AG08395 (cell line): ENCODE measurements at places on chromosomes 7 and 10.
A peak's percentile ranks its signal among the peaks of the same experiment; 100 is the strongest.

DNA sequence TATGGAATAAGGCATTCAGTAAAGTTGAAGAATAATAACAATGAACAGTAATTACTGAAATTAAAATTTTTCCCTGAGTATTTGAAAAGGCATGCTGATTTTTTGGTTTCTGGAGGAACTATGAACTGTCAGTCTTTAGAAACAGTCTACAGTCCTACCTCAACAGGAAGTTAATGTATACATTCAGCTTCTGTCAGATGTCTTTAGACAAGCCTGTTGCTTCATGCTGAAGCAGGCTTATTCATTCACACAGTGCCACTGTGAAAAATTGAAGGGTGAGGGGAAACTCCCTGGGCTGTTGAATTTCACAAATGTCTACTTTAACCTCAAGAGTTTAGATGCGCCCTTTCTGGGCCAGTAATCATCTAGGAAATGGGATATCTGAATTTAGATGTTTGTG, 3.5 kb downstream of the NRF1 start:
- DNase-seq: no peak

- DNase-seq: no peak
Observed at GRCh38 chr7:48458701-48459524, 287.7 kb downstream of the ABCA13 start.

GRCh38 chr7:137146012-137146455, 197.5 kb downstream of the PTN start:
- DNase-seq: peak; percentile 71

DNA sequence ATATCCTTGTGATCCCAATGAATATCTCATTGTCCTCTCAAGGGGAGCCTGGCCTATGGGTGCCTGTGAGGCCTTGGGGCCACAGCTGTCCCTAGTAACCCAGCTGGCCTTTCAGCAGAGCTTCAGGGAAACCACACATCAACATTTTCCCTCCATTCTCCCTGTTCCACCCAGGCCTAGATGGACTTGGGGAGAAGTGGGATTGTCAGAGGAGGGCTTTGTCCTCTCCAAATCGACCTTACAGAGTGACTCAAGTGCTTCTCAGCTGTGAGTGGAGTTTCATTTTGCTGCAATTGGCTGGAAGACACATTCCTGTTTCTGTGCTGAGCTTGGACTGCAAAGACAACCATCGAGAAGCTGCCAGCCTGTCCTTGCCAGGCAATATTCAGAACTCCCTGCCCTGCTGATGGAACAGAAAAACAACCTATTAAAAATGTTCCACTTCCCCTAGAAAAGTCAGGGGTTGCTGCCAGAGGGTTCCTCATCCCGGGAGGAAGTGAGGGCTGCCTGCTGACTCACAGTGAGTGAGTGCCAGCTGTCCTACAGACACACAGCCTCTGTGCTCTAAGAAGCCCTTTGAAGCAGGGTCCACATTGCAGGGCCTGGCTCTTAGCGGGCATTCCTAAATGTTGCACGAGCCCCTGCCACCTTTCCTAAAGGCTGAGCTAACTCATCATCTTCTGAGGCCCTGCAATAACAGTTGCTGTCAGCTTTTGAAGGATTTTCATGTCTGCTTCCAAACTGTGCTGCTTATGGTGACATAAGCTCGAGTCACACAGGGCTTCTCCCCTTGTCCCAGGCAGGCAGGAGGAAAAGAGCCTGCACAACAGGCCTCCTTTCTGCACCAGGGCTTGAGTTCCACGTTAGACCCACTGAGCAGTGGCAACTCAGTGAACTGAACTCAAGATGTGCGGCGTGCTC, 20.5 kb downstream of the STRA8 start:
- peak; percentile 88 for DNase-seq

GRCh38 chr7:28054531-28055160, 125.9 kb downstream of the JAZF1 start:
- no peak for DNase-seq

GRCh38 chr7:132500727-132501440, 75.4 kb downstream of the PLXNA4 start:
- peak; percentile 86 for DNase-seq

DNA sequence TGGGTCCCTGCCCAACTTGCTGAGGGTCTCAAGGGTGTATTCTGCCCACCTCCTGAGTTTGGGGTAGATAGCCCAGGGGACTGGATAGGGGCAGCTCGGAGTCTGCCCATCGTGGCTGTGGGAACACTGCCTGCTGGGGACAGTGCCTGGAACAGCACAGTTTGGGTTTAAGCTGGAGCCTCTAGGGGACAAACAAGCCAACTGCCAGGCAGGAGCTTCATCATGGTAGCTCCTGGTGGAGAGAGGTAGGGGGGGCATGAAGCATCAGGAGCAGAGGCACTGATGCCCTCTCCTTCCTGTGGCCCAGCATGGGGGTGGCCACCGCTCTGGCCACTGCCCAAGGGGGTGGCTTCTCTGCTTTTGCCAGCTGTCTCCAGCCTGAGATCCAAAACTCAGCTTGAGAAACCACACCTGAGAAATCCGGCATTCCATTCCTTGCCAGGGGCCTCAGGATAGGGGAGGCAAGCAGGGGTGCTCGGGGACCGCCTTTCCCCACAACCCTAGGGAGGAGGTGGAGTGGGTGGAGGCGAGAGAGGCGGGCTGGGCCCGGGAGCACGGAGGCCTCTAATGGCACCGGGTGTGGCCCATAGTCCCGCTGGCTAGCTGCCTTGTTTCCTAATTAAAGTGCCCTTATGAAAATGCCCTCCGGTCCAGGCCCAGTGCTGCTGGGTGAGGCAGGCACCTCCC, 47.6 kb downstream of the UNC5B start:
- no peak for DNase-seq

GRCh38 chr7:144027974-144028373, 20.8 kb upstream of the OR2A5 start:
- no peak for DNase-seq

DNA sequence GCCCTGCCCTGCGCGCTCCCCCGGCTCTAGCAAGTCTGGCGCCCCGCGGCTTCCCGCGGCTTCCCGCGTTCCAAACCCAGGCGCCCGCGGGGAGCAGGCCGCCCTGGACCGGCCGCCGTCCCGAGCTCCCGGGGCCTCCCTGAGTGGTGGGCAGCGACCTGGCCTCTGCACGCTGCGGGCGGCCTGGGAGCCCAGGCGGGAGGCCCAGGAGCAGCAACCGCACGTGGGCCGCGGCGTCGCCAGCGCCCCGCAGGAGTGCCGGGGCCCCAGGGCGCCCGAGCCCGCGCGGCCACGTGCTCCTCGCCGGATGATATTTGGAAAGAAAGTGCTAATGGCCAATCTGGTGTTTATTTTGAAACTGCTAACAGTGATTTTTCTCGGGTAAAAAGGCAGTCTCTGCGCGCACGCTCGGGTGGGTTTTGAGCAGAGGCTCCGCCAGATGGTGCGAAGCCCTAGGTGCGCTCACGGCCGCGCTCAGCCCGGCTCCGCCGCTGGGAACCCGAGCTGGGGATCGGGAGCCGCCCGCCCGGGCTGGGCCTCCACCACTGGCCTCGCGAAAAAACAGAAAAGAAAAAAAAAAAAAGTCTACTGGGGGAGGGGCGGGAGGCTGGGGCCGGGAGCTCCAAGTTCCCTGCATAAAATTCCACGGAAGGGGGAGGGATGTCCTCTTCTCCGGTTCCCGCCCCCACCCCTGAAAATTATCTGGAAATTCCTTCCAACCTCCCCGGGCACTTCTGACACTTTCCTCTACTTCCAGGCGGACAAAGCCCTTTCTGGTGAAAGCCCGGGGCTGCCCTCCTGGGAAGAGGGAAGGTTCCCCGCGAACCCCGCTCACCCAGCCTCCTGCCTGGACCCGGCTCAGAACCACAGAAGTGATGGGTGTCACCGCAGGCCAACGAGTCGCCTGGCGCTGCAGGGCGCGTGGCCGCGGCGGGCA, 4.3 kb downstream of the EBF3 start:
- no peak for DNase-seq

DNA sequence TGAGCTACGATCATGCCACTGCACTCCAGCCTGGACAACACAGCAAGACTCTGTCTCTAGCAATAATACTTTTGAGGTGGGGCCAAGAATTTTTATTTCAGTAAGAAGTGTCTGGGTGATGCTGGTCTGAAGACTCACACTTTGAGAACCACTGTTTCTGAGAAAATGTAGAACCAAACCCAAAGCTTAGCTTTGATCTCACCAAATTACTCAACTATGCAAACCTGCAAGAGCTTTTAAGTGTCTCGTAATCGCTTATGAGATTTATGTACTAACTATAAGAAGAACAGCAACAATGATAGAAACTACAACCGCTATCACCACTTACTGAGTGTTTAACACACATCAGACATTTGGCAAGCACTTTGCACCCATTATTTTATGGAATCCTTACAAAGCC, 29.5 kb downstream of the APBB1IP start:
- DNase-seq: no peak

DNA sequence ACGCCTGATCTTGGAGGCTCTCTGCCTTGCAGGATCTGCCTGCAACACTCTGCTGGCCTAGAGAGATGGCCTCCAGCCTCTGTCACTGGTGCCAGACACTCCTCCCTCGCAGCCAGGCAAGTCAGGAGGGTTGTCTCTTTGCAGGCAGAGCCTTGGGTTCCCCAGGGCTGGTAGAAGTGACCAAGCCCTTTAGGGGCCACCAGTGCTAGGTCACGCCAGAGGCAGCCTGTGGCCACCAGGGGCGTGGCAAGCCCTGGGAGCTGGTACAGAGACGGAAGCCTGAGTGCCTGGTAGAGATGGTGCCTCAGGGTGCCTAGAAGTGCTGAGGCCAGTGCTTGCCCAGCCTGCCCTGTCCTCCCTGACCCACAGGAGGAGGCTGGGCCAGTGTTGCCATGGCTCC, 9.1 kb downstream of the ADCYAP1R1 start:
- DNase-seq: no peak

GRCh38 chr10:44402465-44403195, 17.7 kb upstream of the CXCL12 start:
- DNase-seq: no peak

- no peak for DNase-seq
Observed at GRCh38 chr7:83072576-83073517, 89.8 kb downstream of the PCLO start.

DNA sequence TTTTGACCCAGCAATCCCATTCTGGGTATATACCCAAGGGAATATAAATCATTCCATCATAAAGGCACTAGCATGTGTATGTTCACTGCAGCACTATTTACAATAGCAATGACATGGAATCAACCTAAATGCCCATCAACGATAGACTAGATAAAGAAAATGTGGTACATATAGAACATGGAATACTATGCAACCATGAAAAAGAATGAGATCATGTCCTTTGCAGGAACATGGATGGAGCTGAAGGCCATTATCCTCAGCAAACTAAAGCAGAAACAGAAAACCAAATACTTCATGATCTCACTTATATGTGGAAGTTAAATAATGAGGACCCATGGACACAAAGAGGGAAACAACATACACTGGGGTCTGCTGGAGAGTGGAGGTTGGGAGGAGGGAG, 58.0 kb upstream of the STARD3NL start:
- no peak for DNase-seq

DNA sequence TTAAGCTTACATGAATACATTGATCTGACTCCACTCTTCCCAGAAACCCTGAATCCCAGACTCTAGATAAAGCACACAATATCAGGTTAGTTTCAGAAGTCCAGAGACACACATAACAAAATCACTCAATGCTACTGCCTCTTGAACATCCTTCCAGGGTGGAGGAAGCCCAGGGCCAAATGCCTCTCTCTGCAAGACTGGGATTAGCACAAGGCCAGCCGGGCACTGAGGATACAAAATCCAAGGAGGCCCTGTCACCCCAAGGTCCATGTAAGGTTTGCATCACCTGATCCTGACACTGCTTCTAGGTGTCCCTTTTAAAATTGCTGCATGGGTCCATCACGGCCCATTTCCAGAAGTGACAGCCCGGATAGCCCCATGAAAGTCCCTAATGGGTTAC, 2.6 kb upstream of the PLXNA4 start:
- no peak for DNase-seq

GRCh38 chr7:79529214-79529880, 75.9 kb upstream of the MAGI2 start:
- DNase-seq: no peak

- DNase-seq: no peak
Observed at GRCh38 chr7:134029-134428, 58.3 kb upstream of the FAM20C start.

DNA sequence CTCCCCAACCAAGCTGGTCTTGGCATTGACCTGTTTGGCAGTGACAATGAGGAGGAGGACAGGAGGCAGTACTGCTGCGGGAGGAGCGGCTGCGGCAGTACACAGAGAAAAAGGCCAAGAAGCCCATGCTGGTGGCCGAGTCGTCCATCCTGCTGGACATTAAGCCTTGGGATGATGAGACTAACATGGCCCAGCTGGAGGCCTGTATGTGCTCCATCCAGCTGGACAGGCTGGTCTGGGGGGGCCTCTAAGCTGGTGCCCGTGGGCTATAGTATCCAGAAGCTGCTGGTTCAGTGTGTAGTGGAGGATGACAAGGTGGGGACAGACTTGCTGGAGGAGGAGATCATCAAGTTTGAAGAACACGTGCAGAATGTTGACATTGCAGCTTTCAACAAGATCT, 39.1 kb upstream of the ZNF273 start:
- DNase-seq: no peak

- no peak for DNase-seq
Observed at GRCh38 chr7:15128716-15129115, 226.2 kb upstream of the DGKB start.

DNA sequence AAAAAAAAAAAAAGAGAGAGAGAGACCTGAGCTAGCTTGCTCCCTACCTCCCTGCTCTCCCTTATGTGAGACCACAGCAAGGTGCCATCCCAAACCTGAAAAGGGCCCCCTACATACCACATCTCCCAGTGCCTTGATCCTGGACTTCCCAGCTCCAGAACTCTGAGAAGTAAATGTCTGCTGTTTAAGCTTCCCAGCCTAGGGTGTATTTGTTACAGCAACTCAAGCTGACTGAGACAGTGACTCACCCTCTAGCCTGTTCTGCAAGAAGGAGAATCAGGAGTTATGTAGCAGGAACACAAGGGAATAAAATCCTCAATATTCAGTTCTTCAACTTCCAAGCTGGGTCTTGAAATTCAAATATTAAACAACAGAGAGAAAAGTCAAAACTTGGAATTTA, 52.1 kb upstream of the TMEM72 start:
- no peak for DNase-seq

DNA sequence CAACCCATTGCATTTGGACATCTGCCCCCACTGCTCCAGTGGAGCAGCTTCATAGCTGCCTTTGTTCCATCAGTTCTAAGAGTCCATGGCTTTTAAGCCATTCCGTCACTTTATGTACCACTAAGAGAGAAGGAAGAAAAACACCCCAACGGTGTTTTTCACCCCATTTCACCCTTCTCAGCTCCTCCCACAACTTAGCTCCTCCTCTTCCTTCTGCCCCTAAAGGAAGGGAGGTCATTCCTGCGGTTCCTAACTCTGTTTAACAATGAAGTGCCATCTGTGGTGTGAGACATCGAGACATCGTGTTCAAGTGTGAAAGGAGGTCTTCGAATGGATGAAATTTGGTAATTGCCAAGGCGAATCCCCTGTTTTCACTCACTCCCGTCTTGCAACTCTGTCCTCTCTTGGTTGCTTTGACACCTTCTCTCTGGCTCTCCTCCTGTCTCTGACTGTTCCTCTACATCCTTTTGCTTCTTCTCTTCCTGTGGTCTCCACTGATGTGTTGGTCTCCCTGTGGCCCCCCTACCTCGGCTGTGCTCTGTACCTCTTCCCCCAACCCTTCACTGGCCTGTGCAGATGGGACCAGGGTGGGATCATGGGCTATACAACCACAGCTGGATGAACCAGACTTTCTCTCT, 23.0 kb downstream of the SMKR1 start:
- DNase-seq: no peak

GRCh38 chr10:80460399-80461207, 6.5 kb downstream of the TSPAN14 start:
- DNase-seq: peak; percentile 48
